ENCODE measurements at places on chromosomes 7 and 10.

GRCh38 chr10:10500937-10501336 lies 516.7 kb upstream of the CELF2 start:
- DNase-seq: no peak

DNA sequence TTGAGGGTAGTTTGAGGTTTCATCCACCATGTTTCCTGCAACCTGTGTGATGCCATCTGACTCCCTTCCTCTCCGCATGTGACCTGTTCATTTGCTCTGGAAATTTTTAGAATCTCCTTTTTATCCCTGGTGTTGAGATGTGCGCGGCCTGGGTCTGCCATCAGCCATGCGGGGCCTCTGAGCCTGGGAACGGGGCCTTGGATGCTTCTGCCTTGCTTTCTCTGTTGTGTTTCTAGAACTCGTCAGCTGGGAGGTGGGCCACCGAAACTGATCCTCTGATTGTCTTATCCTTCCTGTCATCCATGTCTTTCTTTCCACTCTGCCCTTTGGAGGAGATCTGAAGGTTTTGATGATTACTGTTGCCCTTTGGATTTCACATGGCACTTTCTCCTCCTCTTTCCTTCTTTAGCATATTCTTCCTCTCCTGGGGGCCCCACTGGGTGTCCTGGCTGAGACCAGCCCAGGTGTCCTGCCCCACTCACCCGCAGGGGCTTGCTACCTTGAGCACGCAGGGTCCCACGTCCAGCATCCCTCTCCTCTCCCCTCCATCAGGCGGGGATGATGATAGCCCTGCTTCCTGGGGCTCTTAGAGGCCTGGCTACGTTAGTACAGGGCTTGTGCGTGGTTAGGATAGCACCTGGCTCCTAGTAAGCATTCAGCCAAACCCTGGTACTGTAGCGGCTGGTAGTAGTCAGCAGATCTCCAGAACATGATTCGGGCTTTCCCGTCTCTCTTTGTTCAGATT lies 29.9 kb downstream of the PPP2R2D start:
- DNase-seq: no peak

DNA sequence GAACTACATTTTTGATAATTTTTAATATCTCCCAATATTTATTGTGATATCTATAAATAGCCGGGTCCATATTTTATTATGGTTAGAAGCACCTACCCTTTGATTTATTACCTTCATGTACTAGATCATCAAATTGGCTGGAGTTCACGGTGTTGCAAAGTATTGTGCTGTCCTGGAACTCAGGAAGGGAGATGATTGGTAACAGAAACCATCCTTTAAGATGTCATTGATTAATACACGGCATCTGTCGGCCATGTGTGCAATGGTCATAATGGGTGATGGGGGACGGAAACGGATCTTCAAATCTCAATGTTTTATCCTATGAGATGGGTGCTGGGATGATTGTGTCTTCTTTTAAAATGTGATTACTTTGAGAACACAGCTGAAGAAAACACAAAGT lies 157.0 kb downstream of the NEBL start:
- no peak for DNase-seq

DNA sequence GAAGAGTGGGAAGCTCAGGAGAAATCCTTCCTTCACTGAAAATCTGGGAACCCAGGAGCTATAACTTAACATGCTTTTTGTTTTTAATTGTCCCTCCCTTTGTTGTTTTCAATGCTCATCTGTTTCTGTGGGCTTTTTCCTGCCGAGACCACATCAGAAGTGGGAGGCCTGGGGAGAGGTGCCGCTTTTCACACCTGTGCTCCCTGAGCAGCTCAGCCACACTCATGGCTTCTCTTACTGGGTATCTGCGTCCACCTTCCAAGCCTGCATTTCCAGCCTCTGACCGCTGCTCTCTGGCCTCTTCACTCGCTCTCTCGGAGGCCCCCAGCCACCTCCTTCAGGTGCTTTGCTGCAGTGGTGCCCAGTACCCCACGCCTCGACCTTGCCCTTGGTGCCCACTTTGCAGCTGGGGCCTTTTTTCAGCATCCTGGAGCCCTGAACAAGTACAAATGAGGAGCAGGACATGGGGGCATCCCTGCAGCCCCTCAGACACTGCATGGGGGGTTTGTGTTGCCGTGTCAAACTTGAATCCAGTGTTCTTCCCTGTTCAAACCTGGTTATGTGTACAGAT lies 9.9 kb downstream of the C7orf57 start:
- no peak for DNase-seq

GRCh38 chr10:18683427-18683826 lies 24.2 kb downstream of the ARL5B start:
- no peak for DNase-seq

DNA sequence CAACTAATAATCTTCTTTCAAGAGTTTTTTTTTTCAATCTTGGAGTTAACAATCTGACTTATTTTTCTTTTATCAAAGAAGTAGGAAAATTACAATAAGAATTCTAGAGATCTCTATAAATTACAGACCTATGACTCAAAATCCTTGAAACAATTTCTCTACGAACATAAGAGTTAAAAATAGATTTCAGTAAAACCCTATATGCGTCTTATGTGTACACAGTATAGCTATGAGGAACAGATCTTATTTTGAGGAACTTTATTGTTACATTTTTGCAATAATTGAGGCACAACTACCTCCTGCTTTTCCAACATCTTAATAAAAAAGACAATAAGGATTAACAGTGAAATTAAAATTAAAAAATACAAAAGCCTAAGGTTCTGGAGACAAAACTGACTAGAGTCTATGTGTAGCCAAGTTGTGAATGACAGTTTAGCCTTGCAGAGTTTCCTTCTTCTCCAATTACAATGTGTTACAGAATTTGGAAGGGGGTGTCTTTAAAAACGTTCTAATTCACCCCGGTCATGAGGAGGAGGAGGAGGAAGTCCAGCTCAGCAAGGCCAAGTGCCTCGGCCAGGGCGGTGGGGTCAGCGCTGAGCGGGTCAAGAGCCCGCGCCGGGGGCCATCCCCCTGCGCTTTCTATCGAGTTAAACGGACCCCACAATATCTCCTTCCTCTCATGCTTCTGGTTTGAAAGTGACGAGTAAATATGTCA lies 40.5 kb downstream of the AMZ1 start:
- no peak for DNase-seq

DNA sequence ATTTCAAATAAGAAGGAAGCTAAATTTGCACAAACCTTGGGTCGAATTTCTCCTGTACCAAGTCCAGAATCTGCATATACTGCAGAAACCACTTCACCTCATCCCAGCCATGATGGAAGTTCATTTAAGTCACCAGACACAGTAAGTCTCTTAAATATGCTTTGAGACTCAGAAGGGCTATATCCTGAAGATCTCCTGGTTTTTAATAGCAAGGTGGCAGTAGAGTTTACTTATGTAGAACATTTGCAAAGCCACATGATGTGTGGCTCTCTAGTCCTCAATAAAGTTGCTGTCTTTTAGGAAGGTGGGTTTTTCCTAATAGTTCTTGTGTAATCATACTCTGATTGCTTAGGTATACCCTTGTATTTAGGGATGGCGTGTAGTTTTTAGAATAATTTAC lies 8.7 kb downstream of the DBF4 start:
- DNase-seq: no peak

All from hypothalamus (tissue), 51 donors.